ENCODE measurements at places on chromosomes 7 and 10.

DNA sequence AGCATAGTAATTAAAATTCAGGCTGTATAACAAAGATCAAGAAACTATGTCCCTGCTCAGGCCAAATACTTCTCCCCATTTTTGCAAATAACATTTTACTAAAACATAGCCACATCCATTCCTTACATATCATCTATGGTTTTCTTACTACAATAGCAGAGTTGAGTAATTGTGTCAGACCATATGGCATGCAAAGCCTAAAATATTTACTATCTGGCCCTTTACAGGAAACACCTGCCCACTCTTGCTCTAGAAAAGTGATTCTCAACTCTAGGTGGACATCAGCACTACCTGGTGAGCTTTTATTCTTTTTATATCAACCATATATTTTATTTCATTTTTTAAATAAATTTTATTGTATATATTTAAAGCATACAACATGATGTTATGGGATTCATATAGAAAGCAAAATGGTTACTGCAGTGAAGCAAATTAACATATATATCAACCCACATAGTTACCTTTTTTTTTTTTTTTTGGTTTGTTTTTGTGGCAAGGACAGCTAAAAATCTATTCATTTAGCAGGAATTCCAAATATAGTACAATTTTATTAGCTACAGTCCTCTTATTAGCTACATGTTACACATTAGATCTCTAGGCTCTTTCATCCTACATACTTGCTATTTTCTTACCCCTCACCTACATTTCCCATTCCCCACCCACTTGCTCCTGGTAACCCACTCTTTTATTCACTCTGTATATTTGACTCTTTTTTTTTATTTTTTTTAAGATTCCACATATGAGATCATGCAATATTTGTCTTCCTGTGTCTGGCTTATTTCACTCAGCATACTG, 19.6 kb downstream of the ABI1 start:
- peaks cover 16% of the 10 kb centered on the region for H3K4me1 ChIP-seq
- DNase-seq, result no peak
- H3K27ac ChIP-seq, result no peak overlapping the region
- H3K27me3 ChIP-seq, result no peaks in the 10 kb centered on the region
- no peaks in the 10 kb centered on the region for H3K36me3 ChIP-seq

DNA sequence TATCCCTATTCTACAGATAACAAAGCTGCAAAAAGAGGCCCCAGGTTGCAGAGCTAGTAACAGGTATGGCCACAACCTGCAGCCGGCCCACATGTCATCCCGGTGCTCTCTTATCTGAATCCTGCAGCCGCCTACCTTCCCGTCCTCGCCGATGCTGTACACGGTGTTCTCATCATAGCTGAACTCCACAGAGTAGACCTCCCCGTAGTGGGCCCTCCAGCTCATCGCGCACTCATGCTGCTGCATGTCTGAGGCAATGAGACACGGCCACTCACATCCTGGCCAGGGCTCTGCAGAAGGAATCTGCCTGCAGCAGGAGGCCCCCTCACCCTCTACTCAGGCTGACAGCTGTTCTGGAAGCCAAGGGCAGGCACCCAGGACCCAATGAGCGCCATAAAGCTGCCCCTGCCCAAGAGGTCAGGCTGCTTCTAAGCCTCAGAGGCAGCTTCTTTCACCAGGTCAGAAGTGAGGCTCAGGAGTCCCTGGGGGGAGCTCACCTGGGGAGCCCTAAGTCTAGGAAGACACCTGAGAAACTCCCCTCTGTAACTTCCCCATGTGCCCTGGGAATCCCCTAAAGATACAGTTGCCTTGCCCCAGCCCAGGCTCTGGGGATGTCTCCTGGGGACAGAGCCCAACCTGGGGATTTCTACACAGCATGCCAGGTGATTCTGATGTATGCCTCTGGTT, 17.9 kb upstream of the CYREN start:
- H3K27ac ChIP-seq, result no peak overlapping the region
- H3K4me1 ChIP-seq, result no peaks in the 10 kb centered on the region
- no peak overlapping the region for H3K4me3 ChIP-seq
- DNase-seq, result no peak

- H3K4me3 ChIP-seq, result no peak overlapping the region
- no peaks in the 10 kb centered on the region for H3K36me3 ChIP-seq
- no peak overlapping the region for H3K27ac ChIP-seq
- peak; percentile 61 for DNase-seq
- no peaks in the 10 kb centered on the region for H3K27me3 ChIP-seq
These were observed 67.2 kb downstream of the RAMP3 start for GRCh38 chr7:45224832-45225231.

- H3K27me3 ChIP-seq, result peaks cover 9% of the 10 kb centered on the region
- no peak overlapping the region for H3K27ac ChIP-seq
- no peaks in the 10 kb centered on the region for H3K4me1 ChIP-seq
- no peaks in the 10 kb centered on the region for H3K36me3 ChIP-seq
- H3K4me3 ChIP-seq, result no peak overlapping the region
These were observed 12.6 kb upstream of the UBE2D1 start for GRCh38 chr10:58322072-58322834.

GRCh38 chr10:120039046-120039445, 146.5 kb downstream of the SEC23IP start:
- no peaks in the 10 kb centered on the region for H3K27me3 ChIP-seq
- peaks cover 8% of the 10 kb centered on the region for H3K4me1 ChIP-seq
- no peak for DNase-seq
- no peaks in the 10 kb centered on the region for H3K36me3 ChIP-seq

DNA sequence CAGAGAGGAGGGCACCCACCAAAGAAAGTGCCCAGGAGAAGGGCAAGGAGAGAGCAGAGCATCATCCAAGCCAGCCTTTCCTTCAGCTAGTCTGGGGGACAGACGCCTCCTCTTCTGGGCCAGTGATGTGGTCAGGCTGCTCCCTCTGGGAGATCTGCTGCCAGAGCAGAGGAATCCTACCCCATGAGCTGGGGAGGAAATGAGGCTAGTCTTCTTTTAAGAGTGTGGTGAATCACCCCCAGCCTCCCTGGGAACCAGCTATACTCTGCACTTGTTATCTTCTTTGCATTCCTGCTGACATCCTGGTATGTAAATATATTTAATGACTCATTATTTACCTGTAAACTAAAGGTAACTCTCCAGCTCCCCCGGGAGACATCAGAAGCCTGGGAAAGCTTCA, 41.6 kb upstream of the EPHB6 start:
- H3K4me3 ChIP-seq, result peak overlapping the region; percentile 11
- peak overlapping the region; percentile 81 for H3K27ac ChIP-seq
- peak; percentile 86 for DNase-seq
- H3K27me3 ChIP-seq, result no peaks in the 10 kb centered on the region
- H3K4me1 ChIP-seq, result peaks cover 50% of the 10 kb centered on the region

GRCh38 chr7:49432254-49432653, 341.2 kb upstream of the VWC2 start:
- no peak overlapping the region for H3K4me3 ChIP-seq
- DNase-seq, result no peak
- no peak overlapping the region for H3K27ac ChIP-seq
- no peaks in the 10 kb centered on the region for H3K4me1 ChIP-seq
- no peaks in the 10 kb centered on the region for H3K36me3 ChIP-seq
- no peaks in the 10 kb centered on the region for H3K27me3 ChIP-seq

DNA sequence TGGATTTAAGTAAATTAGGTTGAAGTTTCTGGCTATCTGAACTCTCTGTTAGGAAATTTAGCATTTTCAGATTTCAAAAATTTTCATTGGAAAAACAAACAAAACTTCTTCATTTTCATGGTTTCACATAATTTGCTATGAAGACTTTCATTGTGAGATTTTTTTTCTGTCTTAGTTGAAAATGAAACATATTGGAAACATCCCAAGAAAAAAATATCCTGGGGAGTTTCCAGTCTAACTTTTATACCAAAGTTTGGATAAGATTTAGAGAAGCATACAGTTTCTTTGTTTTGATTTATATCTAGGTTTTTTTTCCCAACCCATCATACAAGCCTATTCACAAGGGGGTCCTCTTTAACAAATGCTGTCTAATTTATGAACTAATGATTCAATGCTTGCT, 300.5 kb upstream of the SEMA3A start:
- H3K36me3 ChIP-seq, result no peaks in the 10 kb centered on the region
- no peak overlapping the region for H3K27ac ChIP-seq
- H3K27me3 ChIP-seq, result no peaks in the 10 kb centered on the region

GRCh38 chr10:85673270-85673669, 693.3 kb downstream of the GRID1 start:
- no peak overlapping the region for H3K4me3 ChIP-seq
- no peaks in the 10 kb centered on the region for H3K4me1 ChIP-seq
- peaks cover 3% of the 10 kb centered on the region for H3K36me3 ChIP-seq
- no peak overlapping the region for H3K27ac ChIP-seq
- no peaks in the 10 kb centered on the region for H3K27me3 ChIP-seq
